Sciatic nerve (tissue), 2 donors: ENCODE measurements at places on chromosomes 2 and 18. TPM values are rescaled to one million over a fixed set of nuclear protein-coding genes. Genes with fewer than 3 reads are reported as not detected.
A peak's percentile ranks its signal among the peaks of the same experiment; 100 is the strongest.

- no peak for DNase-seq
Measured at GRCh38 chr2:117963446-117963845, 50.4 kb downstream of the CCDC93 start.

GRCh38 chr2:159375241-159375640, 88.7 kb upstream of the WDSUB1 start:
- DNase-seq, result no peak

GRCh38 chr18:76167845-76168621, 327.0 kb downstream of the ZNF516 start:
- DNase-seq, result no peak

DNA sequence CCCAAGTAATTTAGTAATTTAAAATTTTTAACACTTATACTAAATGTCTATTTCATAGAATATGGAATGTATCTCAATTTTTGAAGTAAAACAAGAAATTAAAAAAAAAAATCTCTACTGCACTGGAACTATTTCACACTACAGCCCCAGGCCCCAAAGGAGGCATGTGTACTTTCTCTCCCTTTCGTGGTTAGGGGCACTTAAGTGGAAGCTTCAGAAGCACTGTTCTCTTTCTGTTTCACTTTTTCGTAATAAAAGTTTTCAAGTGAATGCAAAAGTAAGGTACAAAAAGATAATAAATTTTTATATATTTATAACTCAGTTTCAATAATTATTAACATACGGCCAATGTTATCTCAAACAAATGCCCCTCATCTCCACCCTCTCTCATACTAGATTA, 123.8 kb upstream of the STON1 start:
- DNase-seq, result no peak

- peak; percentile 81 for DNase-seq
Measured at GRCh38 chr2:27123302-27124150, at the start of gene ABHD1. ABHD1 (plus strand) TSS chr2:27123815; CDS start chr2:27123949, 134 bp downstream.

GRCh38 chr2:235534678-235535422, 41.0 kb downstream of the AGAP1 start:
- DNase-seq, result no peak

DNA sequence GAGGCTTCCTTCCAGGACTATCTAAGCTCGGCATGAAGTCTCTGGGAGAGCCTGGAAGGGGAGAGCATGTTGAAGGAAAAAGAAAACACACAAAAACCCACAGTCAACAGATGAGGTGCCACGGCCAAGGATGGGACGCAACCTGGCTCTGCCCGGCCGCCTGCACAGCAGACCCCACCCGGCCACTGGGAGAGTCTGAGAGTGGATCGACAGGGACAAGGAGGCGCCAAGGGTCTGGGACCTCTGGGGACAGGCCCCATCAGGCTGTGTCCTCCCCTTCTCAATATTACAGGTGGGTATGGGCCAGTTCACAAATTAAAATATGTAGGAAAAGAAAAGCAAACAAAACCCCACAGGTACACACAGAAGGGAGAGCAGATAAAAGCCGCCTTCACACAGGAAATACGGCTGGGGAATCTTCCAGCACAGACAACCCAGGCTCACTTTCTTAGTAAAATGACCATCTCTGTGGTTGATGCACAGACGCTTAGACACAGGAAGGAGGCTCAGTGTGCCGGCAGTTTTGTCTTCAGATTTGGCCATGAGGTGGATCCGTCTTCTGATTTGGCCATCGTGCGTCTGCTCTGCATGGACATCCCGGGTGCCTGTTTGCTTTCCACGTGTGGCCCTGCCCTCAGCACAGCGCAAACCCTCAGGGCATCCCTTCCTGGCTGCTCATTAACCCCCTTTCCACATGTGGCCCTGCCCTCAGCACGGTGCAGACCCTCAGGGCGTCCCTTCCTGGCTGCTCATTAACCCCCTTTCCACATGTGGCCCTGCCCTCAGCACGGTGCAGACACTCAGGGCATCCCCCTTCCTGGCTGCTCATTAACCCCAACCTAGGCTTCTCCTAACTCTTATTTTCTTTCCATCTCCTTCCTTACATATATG, 138.4 kb downstream of the EIPR1 start:
- no peak for DNase-seq

GRCh38 chr2:9646196-9647030, 15.6 kb upstream of the YWHAQ start:
- no peak for DNase-seq

DNA sequence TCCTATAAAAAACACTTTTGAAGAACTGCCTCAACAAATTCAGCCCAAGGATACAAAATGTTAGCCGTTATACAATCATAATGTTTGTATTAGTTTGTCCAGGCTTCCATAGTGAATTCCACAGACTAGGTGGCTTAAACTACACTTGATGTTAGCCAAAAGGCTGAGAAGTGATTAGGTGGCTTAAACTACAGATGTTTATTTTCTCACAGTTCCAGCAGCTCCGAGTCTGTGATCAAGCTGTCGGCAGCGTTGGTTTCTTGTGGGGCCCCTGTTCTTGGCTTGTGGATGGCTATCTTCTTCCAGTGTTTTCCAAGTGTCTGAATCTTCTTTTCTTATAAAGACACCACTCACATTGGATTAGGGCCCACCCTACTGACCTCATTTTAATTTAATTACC, 31.5 kb upstream of the MFF start:
- no peak for DNase-seq

DNA sequence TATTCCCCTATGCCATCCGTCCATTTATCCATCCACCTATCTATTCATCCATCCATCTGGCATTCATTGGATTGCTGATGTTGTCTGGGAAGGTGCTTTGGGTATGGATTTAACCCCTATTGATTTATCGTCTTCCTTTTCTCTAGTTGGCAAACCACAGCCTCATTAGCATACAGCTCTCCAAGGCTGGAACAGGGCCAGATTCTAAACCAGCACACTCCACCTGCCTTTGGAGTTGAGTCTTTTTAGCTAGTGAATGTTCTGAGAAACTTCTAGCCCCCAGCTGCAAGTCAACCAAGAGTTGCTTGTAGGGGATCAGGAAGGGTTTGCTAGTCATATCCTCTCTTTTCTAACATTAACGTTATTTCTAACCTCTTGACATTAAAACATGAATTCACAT, 90.7 kb downstream of the NRP2 start:
- DNase-seq, result no peak

DNA sequence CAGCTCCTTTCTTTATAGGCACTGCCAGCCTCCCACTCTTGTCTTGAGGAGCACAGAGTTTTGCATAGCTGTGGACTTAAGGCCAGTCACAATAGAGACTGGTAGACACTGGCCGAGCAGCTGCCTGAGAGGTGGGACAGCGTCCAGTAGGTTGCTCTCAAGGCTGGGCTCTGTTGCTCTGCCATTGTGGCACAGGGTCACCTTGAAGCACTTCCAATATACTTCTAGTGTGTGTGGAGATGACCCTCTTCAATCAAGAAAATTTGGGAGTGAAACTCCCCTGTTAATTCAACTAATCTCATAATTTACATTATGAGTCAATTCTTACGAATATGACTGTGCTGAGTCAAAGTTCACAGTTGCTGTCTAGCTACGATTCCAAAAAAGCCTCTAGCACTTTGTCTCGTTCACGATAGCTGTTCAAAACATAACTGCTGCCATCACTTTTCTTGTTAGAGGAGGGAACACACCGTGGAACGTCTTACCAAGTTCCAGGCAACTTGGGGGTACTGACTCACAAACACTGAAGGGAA, 636.2 kb downstream of the EPHA4 start:
- no peak for DNase-seq

- no peak for DNase-seq
Measured at GRCh38 chr18:13379930-13380690, 161.6 kb downstream of the LDLRAD4 start.

GRCh38 chr2:121810959-121811853, 55.8 kb downstream of the TSN start:
- peak; percentile 70 for DNase-seq

- no peak for DNase-seq
Measured at GRCh38 chr18:35851286-35851970, 121.1 kb upstream of the RMP24 start.

DNA sequence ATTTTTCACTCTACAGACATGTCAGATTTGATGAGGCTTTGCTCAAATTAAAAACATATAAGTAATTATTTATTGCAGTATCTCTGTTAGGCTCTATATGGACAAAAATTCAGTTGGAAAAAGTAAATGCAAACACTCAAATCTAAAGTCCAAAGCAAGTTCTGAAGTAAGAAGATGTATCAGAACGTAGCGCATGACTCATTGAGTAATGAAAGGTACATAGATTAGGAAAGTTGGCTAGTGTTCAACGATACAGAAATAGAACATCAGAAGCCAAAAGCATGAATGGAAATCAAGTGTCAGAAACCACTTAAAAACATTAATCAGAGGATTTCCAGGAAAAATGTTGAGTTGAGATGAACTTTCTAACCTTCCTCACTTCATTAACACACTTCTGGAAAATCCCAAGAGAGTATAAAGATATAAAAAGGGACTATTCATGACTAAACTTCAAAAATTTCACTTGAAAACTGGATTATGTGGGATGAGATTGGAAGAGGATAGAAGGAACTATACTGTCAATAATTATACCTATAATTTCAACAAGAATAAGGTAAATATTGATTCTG, 494.1 kb downstream of the LRRTM4 start:
- DNase-seq, result no peak

GRCh38 chr18:44458777-44459176, 221.9 kb upstream of the SETBP1 start:
- no peak for DNase-seq

DNA sequence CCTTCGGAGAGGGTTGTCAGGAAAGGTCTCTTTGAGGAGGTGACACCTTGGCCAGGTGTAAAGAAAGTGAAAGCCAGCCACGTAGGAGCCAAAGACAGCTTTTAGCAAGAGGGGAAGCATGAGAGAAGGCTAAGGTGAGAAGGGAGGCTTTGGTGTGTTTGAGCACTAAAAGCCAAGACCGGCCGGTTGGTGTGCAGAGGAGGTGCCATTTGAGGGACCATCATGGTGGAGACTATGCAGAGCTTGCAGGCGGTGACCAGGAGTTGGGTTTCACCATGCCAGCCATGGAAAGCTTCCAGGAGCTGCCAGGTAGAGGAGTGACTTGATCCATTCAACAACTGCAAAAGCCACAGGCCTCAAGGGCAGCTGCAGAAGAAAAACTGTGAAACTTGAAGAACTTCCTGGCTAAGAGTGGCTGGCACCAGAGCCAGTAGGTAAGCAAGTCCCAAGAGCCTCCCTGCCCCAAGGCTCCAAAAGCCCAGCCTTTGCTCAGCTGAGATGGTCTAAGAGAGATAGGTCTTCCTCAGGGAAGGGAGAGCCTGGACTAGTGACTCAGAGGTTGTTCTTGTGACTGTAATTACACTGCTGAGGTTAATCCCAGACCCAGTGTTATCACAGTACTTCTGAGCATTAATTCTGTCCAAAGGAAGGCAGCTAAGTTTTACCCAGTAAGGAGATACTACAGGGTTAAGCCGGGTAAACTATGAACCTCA, 319.0 kb downstream of the BCL11A start:
- no peak for DNase-seq

DNA sequence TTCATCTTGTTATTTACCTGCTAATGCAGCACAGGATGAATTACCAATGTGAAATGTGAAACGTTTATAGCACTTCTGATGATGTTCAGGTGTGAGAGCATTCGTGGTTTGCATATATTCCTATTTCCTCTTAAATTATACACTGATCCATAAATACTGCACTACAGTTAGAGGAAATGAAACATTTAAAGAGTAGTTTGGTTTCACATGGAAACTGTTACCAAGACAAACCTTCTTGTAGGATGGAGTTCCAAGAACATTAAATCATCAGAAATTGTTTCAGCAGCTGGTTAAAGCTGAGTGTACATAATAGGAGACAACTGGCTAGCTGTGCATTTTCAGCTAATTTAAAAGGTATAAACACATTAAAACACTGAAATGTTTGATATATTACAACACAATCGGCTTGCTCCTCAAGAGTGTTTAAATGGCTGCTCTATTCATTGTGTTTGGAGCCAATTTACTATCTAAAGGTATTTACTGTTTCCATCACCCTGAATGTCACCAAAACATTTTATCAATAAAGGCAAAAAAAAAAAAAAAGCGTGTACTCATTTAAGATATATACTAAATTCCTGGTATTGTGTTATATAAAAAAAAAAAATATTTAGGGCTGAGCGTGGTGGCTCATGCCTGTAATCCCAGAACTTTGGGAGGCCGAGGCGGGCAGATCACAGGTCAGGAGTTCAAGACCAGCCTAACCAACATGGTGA, 100.6 kb downstream of the DYM start:
- DNase-seq, result no peak

DNA sequence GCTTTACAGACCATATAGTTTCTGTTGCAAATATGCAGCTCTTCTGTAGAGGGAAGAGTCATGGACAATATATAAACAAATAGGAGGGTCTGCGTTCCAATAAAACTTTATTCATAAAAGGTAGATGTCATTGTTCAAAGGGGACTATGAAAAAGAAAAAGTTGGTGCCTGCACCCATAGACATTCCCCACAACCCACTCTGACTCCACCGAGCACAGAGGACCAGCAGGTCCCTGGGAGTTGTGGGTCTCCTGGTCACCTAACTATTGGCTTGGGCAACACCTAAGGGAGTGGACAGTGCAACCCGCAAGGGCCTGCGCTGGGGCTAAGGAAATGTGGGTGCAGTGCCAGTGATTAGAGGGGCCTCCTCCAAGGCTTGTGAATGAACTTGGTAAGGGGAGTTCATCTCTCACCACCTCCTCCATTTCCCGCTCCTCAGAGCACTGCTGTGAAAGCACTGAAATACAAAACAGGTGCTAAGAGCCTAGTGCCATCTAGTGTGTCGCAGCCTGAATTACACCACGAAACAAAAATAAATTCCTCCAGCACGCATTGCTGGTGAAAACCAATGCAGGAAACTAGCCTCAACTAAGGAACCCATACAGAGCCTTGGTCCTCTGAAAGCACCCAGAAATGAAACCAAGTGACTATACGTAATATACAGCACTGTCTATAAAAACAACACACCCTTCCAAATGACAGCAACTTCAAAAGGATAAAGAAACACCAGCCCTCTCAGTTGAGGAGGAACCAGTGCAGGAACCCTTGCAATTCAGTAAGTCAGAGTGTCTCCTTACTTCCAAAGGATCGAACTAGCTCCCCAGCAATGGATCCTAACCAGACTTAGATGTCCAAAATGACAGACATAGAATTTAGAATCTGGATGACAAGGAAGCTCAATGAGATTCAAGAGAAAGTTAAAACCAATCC, 166.6 kb downstream of the RNF144A start:
- DNase-seq, result no peak

GRCh38 chr18:23810396-23810795, 121.1 kb downstream of the LAMA3 start:
- no peak for DNase-seq

DNA sequence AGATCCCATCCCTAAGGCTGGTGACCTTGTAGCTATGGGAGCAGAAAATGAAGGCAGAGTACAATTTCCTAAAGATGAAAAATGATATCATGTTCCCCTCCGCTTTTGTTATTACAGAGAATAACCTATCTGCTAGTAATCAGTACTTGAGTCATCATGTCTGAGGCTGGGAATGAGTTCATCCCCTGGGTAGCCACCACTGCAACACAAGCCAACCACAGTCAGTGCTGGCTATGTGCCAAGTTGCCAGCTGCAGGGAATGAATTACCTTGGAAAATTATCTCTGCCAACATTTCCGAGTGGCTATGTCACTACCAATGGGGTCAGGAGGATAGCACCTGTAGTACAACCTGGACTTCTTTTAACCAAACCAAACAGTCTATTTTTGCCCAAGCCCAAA, 1094.7 kb upstream of the DDX18 start:
- DNase-seq, result no peak

Gene IL36RN
- not detected for total RNA-seq

Gene CCDC68
- total RNA-seq, result 8.6 TPM

Gene BOLL
- not detected for total RNA-seq

Gene PER2
- 24.7 TPM for total RNA-seq

Gene CAPN14
- total RNA-seq, result 0.36 TPM

Gene NTSR2
- total RNA-seq, result not detected

Gene SMC6
- total RNA-seq, result 23.6 TPM

Gene CDH19
- 160 TPM for total RNA-seq

Gene IL36G
- not detected for total RNA-seq

Gene RNF138
- 22.2 TPM for total RNA-seq
